ENCODE measurements at places on chromosomes 12 and 14.
A peak's percentile ranks its signal among the peaks of the same experiment; 100 is the strongest.

- no peak for DNase-seq
Observed at GRCh38 chr14:94050231-94050880, 24.2 kb downstream of the OTUB2 start.

- DNase-seq = no peak
Observed at GRCh38 chr14:94571950-94572349, 9.3 kb upstream of the SERPINA5 start.

DNA sequence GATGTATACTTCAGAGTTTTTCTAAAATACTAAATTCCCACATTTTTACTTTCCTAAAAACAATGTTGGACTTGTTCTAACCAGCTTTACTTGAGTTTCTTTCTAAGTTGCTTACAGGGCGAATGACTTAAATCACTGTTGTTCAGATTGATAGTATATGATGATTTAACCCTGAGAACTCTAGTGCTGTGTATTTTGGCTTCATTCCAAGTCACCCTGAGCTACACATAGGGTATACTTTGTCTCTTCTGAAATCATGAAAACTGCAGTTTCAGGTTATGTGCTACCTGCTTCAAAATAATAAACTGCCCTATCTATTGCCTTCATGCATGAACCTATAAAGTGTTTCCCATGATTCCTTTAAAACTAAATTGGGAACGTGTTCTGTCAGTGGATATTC is 162.5 kb upstream of the PDE3A start:
- no peak for DNase-seq

- no peak for DNase-seq
Observed at GRCh38 chr12:25781232-25781631, 177.2 kb upstream of the RASSF8 start.

- peak; percentile 26 for DNase-seq
Observed at GRCh38 chr12:27332714-27333402, at the start of gene BMAL2. BMAL2 (plus strand) TSS chr12:27332836; CDS start chr12:27333073, 237 bp downstream.

DNA sequence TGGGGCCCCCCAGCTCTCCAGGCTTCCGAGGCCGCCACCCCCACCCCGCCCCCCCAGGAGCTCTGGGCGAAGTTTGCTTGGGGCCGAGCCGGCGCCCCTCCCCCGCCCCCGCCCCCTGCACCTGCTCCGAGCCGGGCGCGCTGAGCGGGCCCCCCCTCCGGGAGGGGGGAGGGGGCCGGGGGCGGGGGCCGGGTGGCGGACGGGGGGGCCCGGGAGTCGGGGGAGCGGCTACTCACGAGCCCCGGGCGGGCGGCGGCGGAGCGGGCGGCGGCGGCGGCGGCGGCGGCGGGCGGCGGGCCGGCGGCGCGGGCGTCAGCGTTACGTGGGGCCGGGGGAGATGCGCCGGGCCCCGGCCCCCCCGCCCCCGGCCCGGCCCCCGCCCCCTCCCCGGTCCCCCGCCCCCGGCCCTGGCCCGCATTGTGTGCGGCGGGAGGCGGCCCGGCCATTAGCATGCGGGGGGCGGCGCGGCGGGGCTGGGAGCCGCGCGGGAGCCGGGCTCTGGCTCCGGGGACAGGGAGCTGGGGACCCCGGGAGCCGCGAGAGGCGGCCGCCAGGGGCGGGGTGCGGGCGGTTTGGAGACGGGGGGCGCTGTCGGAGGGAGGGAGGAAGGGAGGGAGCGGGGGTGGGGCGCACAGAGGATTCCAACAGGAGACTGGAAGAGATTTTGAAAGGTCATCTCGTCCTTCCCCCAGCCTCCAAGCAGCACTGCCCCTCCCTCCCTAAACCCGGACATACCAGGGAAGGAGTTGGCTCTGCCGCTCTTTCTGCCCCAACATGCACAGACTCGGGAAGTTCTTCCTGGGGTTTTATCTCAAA is at the start of gene ZNF219:
Gene ZNF219, minus strand, starts transcription at position 580 of the 816 bp plus-strand sequence. CDS start 5,064 bp downstream, outside the sequence.
- peak; percentile 20 for DNase-seq

DNA sequence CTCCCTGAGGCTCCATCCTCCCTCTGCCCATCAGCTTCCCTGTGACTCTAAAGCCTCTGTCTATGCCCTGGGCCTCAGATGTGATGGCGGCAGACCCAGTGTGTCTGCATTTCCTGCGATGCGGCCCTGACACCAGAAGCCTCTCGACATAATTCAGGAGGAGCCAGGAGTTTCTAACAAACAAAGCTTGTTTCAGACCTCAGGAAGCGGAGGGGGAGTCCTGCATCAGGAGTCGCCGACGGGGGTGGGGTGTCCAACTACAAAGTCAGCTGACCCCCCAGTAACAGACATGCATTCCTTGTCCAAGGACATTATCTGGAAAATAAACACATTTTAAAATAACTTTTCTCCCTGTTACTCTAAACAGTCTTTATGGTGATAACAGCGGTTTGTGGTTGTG is 167.5 kb downstream of the DPF3 start:
- no peak for DNase-seq

- no peak for DNase-seq
Observed at GRCh38 chr12:57235017-57235727, 5.7 kb downstream of the SHMT2 start.

DNA sequence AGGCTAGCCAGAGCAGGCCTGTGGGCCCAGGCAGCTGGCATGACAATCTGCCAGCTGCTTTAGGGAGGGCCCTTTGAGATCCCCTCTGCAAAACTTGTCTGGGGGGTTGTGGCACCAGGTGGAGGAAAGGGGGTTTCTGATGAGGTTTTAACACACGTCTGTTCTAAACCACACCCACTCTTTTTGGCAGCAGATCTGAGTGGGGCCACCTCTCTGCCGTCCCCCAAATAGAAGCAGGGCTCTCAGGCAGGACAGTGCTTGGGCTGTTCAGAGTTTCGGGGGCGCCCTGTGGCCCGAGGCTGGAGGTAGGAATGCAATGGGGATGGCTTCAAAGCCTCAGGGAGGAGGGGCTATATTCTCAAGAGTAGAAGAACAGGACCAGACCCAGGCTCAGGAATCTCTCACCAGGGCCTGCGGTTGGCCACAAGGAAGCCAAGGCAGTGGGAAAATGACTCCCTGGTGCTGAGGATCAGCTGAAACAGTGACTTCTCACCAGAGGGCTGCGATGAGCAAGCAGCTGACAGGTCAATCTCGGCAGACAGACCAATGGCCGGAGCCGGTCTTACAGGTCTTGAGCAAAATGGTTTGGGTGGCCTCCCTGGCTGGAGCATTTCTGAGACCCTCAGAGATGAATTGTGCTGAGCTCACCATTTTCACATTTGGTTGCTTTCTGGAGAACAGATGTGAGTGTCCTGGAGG is 1.5 kb upstream of the KRT5 start:
- no peak for DNase-seq

- DNase-seq = no peak
Observed at GRCh38 chr14:75711796-75712211, 50.8 kb downstream of the TTLL5 start.

DNA sequence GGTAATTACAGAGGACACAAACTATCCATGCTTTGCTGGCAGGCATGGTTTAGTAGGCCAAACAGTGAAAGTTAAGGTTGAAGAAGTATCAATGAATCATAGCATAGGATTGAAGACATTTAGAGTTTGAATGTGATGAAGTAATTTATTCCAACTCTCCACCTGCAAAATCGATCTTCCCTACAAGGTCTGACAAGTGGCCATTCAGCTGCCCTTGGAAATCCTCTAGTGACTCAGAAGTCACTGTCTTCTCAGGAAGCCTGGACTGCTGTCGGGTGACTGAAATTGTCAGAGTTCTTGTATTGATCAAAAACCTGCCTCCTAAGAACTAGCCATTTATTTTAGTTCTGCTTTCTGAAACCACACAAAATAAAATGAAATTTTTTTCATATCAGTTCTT is 17.7 kb upstream of the STXBP6 start:
- DNase-seq = no peak

DNA sequence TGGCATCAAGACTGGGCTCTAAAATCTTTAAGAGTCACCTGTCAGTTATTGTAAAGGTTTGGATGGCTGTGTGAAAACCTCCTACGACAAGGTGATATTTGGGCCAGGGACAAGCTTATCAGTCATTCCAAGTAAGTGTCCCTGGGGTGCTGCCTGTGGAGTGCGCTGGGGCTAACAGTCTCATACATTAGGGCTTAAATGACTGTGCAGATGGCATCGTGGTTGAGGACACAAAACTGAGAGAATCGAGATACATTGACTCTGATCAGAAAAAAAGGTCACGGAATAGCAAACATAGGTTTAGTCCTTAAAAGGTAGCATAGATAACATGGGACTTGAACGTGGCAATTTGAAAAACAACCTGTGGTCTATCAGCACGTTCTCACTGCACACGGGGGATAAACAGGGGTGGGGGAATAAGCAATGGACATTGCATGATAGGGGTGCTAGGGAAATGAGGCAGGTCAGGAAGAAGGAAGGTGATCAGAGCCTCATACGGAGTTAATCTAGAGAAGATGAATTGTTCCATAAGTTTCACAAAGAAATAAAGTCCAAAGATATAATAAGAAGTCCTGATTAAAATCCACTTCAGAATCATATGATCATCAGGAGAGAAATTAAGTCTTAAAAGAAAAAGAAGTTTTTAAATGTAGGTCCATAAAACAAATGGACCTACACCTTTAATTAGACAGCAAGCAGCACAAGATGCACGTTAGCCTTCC is 100.3 kb downstream of the DAD1 start:
- DNase-seq = no peak

- DNase-seq = no peak
Observed at GRCh38 chr14:92308716-92309115, 14.2 kb upstream of the SLC24A4 start.

DNA sequence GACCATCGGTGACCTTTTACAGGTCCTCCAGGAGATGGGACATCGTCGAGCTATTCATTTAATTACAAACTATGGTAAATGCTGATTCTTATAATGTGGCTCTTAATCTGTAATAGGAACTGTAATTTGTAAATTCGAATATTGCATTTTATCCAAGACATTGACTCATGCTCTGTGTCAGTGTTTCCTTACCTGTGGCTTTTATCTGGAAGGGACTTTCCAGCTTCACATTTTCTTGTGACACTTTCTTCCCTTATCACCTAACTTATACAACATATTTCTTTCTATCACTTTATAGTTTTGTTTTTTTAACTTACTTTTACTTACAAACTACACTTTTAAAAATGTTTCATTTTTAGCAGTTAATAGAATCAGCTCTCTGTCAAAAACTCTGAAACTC is 14.8 kb downstream of the IRAK3 start:
- no peak for DNase-seq

DNA sequence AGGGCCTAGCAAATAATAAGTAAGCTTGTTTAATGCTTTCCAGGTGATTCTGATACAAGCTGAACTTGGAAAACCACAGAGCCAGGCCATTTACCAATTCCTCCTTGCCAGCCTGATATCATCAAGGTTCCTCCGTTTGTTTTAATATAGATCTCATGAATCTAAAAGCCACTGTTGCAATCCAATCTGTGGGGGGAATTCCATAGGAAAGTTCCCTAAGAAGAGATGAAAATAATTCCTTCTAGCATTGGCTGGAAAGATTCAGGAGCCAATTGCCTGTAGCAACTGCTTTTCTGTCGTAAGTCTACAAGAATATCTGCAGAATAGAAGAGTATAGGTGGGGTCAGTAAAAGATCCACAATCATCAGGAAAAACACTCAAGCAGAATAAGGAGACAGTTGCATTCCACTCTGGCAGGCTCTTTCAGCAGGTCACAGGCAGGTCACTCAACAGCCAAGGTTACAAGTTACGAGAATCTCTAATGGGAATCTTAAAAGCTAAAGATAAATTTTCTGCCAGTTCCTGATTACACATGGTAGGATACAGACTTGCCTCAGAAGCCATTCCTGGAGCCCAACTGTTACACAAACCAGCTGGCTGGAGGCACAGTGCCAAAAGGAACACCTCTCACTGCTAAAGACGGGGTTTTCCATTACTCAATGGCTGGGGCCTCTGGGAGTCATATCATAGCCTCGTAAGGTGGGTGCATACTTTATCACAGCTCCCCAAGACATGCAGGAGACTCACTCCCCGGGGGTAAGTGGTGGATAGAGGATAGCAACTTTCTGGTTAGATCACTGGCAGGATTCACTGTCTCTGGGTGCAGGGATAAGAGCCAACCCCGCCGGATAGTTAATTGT is 43.6 kb downstream of the FGD6 start:
- DNase-seq = no peak

GRCh38 chr12:107560899-107561285 is 124.7 kb upstream of the PWP1 start:
- DNase-seq = no peak

GRCh38 chr14:32330351-32331111 is 1.4 kb downstream of the AKAP6 start:
- no peak for DNase-seq

- peak; percentile 10 for DNase-seq
Observed at GRCh38 chr12:6699989-6700645, 498 bp downstream of the PIANP start.

GRCh38 chr14:31275731-31276130 is 68.1 kb upstream of the HECTD1 start:
- DNase-seq = no peak

GRCh38 chr12:84637926-84638325 is 274.7 kb downstream of the SLC6A15 start:
- DNase-seq = no peak

GRCh38 chr14:100665511-100666032 is 61.1 kb upstream of the DLK1 start:
- DNase-seq = no peak

DNA sequence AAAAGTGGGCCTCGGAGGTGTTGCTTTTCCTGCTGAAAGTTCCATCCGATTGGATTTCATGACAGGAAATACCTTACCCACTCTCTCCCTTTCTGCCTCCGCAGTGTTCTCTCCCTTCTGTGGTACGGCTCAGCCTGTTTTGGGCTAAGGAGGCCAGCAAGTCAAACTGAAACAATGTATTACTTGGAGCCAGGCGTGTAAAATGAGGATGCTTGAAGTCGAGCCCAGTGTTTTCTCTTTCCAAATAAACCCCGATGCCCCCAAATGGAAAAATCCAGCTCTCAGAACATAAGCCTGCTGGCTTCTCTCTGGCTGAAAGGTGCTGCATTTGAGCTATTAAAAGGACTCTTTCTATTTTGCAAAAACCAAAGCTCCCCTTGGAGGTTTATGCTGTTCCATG is 124.7 kb downstream of the ZNF664 start:
- no peak for DNase-seq

GRCh38 chr12:89574736-89575208 is 48.9 kb upstream of the POC1B start:
- DNase-seq = no peak

DNA sequence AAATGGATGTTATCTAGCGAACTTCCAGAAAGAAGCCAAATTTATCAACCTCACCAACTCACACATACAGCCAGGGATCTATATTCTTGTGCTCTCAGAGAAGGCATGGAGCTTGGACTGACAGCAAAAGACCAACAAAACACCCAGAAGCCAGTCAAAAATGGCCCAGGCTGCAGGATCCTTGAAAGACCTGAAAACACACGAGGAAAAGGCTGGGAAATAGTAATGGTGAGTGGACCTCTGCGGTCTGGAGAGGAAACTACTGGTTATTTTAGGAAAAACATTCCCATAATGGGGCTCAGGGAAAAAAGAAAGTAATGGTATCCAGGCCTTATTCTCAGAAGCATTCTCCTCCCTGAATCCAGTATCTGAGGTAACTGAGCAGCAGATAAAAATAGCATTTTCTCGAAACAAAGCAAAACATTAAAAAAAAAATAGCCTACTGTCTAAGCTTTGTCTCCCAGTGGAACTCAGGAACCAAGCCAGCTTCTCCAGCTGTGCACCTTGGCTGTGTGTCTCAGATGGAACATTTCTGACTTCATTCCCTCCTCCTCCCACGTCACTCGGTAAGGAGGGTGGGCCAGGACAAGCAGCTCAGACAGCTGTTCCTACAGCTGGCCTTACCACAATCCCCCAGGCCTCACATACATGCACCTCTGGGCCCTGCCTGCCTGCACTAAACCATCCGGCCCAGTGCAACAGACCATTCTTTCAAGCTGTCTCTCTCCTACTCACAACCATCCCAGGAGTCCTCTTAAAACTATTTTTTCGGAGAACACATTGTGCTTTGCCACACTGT is 249.9 kb downstream of the DAD1 start:
- DNase-seq = no peak
